A549 treated with CORT108297 at 1 μM for 4 hours (cell line): ENCODE measurements at places on chromosomes 4 and X. TPM values are rescaled to one million over a fixed set of nuclear protein-coding genes. Genes with fewer than 3 reads are reported as not detected.

The PLXNB3 gene
- total RNA-seq: 1.6 to 4.2 TPM (median 3.6 TPM) in 5 replicates

The GABRG1 gene
- not detected in 5 replicates for total RNA-seq

The SPATA4 gene
- total RNA-seq: 0.17 to 0.31 TPM (median 0.26 TPM) in 4 of 5 replicates, not detected in the other

The CLTRN gene
- total RNA-seq: 0.92 to 1.4 TPM (median 1.0 TPM) in 5 replicates

The EVC2 gene
- 1.8 to 2.7 TPM (median 2.2 TPM) in 5 replicates for total RNA-seq

The SHOX gene
- not detected in 5 replicates for total RNA-seq

The SSX4B gene
- total RNA-seq: not detected in 5 replicates

The ATP2B3 gene
- total RNA-seq: 0.05 to 0.25 TPM (median 0.17 TPM) in 5 replicates

The SERPINA7 gene
- not detected in 5 replicates for total RNA-seq

The PFKFB1 gene
- 0.06 to 0.14 TPM (median 0.10 TPM) in 5 replicates for total RNA-seq
